ENCODE measurements at places on chromosomes 12 and 14.

GRCh38 chr14:81170829-81171195, 49.9 kb downstream of the GTF2A1 start:
- DNase-seq = no peak

DNA sequence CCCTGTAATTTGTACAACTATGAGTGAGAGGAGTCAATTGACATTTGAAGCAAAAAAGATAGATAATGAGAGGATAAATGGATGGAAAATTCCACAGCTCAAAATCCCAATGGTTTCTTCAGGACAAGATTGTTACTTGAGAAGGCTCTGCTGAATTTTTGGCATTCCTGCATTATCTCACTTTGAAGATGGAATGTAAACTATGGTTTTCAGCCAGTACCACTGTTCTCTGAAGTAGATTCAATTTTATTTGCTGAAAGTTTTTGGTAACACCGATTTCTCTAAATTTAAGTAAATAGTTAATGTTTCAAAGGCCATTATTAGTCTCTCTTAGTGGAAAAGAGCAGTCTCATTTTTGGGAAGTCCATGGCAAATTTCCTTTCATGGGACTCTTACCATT, 121.9 kb upstream of the SLC38A2 start:
- no peak for DNase-seq

DNA sequence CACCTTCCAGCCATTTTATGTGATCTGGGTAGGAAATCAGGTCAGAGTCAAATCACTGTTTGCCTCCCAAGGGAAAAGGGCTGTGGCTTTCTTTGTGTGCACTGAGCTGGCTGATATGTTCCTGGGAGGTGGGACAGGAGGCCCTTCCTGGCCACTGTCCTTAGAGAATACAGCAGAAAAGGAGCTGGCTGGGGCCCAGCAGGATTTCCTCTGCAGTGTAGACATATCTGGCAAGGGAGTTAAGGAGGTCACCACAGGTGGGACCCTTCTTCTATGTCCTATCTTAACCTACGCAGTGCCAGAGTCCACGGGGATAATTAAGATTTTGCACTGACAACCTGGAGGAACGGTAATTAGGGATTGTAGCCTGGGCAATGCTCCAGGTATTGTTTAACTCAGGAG, 145.3 kb downstream of the NTF3 start:
- DNase-seq = no peak

DNA sequence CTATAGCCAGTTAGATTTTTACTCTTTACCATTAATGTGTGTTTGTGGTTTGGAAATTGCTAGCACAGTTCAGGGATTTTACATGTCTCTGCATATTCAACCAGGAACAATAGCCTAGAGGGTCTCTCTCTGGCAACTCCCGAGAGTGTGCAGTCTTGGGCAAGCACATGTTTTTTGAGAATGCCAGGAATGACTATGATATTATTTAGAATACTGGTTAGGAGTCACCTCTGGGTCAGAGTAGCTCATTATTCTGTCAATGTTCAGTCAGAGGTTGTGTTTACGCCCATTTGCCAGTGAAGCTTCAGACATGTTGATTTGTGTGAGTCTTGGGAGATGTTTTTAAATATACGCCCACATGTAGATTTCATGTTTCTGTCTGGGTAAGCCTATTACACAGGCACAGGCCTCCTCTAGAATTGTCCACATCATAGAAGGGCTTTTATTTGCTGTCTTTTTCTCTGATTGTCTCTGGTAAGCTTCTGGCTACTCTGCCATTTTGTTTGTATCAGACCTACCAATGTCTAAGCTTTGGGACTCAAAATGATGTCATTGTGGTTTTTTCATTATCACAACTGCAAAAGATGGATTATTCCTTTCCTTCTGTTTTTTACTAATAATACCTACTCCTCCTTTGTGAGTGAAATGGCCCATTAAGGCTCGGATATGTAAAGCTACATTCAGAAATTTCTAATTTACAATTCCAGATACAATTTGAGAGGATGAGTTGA, 203.1 kb upstream of the PPFIA2 start:
- no peak for DNase-seq

DNA sequence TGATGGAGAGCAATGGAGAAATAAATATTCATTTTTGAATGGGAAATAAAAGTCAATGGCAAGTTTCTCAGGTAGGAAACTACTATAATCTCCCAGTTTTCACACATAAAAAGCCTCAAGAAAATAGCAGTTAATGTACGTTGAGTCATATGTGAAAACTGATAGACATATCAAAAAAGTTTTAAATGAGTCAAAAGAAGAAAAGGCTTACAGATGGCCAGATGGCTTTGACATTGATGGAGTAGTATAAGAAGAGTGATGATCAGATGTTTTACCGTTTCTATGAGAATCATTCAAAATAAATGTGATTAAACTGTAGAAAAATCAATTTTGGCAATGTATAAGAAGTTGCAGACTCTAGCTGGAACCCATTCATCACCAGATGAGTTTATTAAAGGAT, 97.8 kb downstream of the LLPH start:
- no peak for DNase-seq

- no peak for DNase-seq
Observed at GRCh38 chr12:76275511-76276093, 72.6 kb downstream of the BBS10 start.

DNA sequence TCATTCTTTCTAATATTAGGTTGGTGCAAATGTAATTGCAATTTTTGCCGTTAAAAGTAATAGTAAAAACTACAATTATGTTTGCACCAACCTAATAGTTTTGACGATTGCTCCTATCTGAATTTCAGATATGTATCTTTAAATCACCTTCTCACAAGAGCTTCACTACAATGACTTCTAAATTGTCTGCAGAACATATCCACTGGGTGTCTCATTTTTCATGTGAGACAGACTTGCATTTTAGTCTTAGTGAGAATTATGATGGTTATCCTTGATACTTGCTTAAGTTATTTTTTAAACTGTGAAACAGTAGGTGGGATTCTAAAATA, 84.6 kb downstream of the ITPR2 start:
- no peak for DNase-seq
